ENCODE measurements at places on chromosomes 7 and 10.
A peak's percentile ranks its signal among the peaks of the same experiment; 100 is the strongest.

DNA sequence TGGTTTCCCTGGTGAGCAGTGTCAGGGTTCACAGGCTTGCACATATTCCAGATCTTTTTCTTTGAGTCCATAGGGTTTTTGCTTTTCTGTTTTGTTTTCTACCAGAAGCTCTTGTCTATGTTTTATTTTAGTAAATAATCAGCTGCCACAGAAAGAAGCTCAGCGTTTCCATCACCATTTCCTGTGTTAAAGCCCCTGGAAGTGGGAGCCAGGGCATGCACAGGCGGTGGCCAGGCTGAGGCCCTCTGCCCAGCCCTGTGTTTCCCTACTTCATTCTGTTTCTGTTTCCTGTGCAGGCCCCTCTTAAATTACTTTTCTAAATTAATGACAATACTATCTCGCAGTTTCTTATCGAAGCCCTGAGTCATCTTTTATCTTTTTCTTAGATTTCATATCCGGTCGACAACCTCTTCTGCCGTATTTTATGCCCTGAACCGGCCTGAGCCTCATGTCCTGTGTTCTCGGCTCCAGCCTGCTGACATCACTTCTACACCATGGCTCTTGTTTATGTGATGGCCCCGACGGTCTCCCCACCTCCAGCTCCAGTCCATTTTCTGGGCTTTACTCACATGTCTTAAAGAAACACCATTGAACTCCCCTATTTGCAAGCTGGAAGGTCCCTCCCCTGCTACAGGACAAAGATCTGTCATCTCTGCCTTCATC lies 442.2 kb downstream of the TCERG1L start:
- no peak for DNase-seq

GRCh38 chr7:149496642-149497391 lies 792 bp downstream of the ZNF746 start:
- no peak for DNase-seq

DNA sequence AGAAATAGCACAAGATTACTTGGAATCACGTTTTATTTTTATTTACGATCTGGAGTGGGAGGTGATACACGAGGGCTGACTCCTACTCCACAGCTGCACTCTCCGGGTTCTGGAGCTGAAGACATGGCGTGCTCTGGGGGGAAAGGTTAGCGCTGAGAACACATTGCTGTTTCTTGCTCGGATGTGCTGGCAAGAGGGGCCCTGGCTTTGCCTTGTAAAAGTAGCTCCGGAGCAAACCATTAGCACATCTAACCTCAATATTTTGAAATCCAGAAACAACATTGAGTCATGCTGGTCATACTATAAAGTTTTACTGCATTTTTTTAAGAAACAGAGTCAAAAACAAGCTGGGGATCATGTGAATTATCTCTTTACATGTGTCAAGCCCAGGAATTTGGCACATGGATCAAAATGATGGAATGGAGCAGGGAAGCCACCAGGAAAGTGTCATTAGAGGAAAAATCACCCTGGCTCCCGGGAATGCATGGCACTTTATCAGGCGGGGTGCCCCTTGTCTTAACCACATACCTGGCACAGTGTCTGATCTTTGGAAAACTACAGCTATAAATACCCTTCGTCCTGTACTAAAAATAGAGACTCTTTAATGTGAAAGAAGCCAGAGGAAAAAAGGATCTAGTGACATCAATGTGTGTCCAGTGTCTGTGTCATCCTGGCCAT lies 31.6 kb upstream of the LYZL1 start:
- DNase-seq = peak; percentile 98

DNA sequence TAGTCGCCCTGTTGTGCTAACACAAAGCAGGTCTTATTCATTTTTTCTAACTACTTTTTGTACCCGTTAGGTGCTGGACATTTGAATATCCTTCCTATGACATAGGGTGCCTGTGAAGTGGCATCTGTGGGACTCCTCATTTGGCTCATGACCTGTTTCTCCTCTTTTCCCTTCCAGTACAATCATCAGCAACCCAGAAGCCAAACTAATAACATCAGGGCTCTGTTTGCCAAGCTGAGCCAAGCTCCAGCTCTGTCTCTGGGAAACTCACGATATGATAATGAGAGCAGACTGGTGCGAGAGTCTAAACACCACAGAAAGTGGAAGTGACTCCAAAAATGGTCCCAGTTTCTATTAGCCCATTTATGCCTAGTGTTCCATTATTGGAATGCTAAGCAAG lies 92.0 kb downstream of the SVIL start:
- no peak for DNase-seq

- no peak for DNase-seq
These were observed 615.8 kb downstream of the CCSER2 start for GRCh38 chr10:84944187-84944586.

GRCh38 chr7:12890586-12890985 lies 203.2 kb downstream of the ARL4A start:
- DNase-seq = no peak

GRCh38 chr7:128807191-128807590 lies 15.4 kb downstream of the CCDC136 start:
- DNase-seq = no peak

DNA sequence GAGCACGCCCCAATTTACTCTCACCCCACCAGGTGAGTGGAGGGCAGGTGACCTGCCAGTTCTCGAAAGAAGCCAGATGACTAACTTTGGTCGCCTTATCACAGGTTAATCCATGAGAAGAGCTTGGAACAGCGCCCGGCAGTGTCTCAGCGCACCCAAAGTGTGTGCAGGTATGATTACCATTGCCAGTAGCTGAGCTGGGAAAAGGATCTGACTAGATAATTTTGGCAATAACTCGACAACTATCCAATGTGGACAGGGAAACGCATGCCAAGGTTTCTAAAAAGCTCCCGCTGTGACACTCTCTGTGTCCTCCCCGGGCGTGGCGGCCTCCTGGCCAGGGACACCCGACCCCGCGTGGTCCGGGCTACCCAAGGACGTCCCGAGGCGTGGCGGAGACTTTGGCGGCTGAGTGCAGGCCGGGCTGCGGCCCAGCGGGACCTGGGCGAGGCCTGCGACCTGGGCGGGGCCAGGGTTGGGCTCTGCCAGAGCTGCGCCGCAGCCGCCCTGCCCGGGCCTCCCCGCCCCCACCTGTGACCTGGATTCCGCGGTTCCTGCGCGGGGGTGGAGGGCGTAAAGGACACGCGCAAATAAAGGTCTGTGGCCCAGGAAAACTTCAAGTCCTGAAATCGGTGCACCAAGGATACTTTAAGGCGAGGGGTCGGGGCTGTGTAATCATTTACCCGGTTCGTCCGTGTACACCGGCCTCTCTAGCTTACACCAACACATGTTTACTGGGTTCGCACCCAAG lies 13.7 kb upstream of the WAPL start:
- DNase-seq = no peak

DNA sequence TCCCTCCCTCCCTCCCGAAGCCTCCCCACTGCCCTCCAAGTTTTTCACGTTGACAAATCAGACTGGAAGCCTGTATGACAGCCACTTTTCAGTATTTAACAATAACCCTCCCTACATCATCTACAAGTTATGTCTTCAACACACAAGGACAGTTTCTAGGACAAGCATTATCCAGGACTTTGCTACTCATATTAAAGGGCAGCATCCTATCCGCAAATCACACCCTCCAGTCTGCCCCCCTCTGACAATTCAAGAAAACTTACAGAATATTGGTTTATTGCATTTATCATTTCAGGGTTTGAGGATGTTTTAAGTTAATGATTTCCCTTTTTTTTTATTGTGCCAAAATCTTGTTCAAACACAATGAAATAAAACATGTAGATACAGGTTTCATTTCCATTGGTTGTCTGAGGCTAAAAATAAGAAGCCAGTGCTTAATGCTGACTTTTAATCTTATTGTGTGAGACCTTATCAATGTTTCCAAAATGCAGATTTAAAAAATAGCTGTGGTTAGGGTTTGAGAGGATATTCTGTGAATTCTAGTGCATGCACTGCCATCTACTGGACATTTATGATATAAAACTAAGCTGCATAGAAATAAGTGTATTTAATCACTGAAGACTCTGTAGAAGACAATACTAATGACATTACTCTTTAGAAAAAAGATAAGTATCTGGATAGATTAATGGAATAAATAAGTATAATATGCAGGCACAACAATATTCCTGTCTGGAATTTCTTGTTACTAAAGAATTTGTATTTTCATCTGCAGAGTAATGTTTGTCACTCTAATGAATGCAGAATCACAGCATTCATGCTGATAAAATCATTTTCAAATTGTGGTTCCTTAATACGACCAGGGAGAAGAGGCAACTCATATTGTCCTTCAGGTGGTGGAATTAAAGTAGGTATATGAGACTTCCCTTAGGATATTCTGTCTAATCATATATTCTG lies 64.1 kb downstream of the CAV1 start:
- DNase-seq = no peak

DNA sequence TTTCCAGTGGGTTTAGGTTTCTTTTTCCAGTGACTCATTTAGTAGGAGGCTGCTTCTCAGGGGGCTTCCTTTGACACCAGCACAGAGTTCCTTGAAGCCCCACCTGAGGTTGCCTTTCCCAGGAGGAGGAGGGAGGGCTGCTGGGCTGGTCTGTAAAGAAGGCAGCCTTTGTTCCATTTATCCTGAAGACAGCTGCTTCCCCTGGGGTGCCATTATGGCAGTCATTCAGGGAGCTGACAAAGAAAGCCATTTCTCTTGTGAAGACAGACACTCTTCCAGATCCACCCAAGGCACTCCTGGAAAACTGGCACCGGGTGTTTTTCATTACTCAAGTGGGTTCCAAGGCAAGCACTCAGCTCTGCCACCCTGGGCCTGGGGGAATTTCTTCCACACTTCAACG lies 54.0 kb downstream of the MTURN start:
- no peak for DNase-seq

GRCh38 chr10:35083242-35083641 lies 6.9 kb downstream of the CUL2 start:
- no peak for DNase-seq

- DNase-seq = no peak
These were observed 61.2 kb downstream of the PCLO start for GRCh38 chr7:83101530-83101929.

DNA sequence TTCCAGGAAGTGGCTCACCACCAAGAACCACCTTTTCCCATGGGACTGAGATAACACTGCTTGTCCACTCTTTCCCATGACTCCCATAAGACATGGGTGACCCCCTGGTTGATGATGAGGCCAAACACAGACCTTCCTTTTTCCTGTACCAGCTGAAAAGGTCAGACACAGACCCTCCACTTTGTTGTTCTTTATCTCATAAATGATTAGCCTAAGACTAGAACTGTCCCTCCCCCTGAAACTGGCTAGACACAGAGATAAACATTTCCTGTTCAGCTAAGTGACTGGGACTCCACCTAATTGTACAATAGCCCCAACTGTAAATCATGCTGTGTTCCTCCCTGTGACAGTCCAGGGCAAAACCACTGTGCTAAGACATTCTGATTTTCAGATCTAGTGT lies 8.2 kb upstream of the NRG3 start:
- no peak for DNase-seq

- no peak for DNase-seq
These were observed 159.2 kb downstream of the PRKG1 start for GRCh38 chr10:51233337-51234100.

DNA sequence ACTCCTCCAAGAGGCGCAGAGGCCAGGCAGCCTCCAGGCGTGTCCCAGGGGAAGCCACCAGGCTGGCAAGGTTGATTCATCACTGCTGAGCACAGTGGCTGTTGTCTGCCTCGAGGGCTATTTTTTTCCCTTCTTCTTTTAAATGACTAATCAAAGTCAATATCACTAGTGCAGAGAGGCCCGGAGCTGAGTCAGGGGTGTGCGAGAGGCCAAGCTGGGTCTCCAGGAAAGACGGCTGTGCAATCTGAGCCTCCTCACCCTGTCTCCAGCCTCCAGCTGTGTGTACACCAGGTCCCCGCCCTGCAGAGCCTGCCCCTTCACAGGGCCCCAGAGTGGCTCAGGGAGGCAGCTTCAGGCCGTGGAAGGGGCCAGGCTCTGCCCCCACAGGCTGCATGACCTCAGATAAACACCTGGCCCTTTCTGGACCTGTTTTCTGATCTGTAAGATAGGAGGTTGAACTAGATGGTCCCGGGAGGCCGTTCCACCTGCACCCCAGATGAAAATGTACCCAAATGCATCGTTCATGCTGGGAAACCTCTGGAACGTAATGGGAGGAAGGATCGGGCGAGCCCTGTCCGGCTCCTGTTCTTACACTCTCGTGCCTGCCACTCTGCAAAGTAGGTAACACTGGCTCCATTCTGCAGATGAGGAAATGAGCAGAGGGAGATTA lies 3.7 kb downstream of the STX1A start:
- DNase-seq = peak; percentile 84

- DNase-seq = no peak
These were observed 176.2 kb upstream of the SHH start for GRCh38 chr7:155988416-155988815.

DNA sequence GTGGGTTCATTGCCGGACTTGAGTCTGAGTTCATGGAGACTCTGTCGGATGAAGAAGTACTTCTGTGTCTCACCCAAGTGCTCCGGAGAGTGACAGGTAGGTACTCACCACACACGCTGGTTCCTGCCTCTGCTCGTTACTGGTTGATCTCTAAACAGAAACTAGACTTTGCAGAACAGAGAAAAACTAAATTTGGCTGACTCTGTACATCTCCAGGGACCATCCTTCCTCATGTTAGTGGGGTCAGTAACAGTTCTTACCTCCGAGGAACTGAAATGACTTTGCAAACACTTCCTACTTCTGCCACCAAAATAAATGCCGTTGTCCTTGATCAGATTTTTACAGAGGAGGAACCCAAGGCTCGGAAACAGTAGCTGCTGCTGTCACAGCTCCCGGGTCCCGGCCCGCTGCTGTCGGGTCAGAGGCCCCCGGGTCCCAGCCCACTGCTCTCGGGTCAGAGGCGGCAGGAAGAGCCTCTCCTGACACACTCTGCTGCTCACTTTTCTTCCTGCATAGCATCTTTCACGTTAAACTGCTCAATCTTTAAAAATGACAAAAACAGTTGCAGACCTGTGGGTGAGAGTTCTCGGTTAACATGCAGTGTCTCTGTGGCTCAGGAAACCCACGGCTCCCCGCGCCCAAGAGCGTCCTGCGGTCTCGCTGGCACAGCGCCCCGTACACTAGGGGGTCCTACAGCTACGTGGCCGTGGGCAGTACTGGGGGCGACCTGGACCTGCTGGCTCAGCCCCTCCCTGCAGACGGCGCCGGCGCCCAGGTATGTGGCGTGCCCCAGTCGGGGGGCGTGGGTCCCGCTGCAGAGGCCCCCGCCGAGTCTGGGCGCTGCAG lies 4.8 kb upstream of the MTG1 start:
- no peak for DNase-seq

- DNase-seq = peak; percentile 64
These were observed 124.3 kb upstream of the WNT16 start for GRCh38 chr7:121204537-121204936.
